Stimulated activated CD4-positive, alpha-beta T cell treated with anti-CD3 and anti-CD28 coated beads, Interleukin-1b, Interleukin-23, amount 100 ng/mL, for 1 hour (primary cell): ENCODE measurements at places on chromosomes 5 and 9.

- DNase-seq, result no peak
Measured at GRCh38 chr5:173644673-173645436, 28.4 kb upstream of the BOD1 start.

GRCh38 chr5:127392762-127393161 lies 102.2 kb downstream of the MEGF10 start:
- no peak for DNase-seq

DNA sequence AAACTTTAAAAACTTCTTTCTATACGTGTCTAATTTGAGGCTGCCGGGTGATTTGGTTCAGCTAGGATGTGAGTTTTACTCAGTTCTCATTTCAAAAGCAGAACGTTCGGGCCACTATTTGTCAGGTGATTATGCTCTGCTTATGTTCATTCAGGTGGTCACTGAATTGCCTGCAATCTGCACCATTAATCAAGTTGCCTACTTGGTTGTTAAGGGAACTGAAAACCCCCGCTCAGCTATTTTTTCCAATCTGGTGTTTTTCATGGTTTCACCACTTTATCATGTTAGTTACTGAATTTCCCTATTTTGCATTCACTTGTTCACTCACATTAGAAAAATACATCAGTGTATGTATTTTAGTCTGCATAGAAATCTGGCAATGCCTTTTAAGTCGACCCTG lies 523.0 kb downstream of the CSNK1G3 start:
- DNase-seq, result no peak

DNA sequence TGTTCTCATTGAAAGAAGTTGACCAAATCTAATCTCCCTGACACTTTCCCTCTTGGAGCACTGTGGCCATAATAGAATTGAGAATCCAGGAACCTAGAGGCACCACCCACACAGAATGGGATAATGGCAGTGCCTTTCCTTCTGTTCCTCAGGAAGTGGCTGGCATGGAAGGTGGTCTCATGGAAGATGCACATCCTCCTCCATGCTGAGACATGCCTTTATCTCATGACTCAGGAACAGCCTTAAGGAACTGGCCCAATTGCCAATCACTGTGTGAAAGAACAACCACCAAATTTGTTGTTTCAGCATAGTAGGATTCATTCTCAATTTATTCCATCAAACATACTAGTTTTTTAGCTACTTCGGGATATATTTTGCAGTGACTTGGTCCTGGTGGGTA lies 137.5 kb upstream of the RASGRF2 start:
- no peak for DNase-seq

GRCh38 chr9:136656183-136656738 lies 6.5 kb upstream of the EGFL7 start:
- DNase-seq, result no peak

DNA sequence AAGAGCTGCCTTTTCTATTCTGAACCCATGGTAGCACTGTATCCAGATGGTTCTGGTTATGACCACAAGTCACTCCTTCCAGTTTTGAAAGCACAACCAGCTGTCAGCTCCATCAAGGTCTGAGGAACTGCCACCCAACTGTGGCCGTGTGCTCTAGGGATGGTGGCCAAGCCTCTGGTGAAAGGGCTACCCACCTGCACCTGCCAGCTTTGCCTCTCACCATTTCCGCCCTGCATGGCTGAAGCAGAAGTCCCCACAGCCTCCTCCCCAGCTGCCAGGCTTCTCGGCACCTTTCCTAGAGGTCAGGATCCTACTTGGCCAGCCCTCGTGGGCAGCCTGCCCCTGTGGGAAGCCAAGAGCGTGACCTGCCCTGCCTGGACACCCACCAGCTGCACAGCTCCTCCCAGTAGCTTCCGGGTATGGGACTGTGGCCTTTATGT lies 16.8 kb downstream of the SEMA5A start:
- DNase-seq, result no peak

DNA sequence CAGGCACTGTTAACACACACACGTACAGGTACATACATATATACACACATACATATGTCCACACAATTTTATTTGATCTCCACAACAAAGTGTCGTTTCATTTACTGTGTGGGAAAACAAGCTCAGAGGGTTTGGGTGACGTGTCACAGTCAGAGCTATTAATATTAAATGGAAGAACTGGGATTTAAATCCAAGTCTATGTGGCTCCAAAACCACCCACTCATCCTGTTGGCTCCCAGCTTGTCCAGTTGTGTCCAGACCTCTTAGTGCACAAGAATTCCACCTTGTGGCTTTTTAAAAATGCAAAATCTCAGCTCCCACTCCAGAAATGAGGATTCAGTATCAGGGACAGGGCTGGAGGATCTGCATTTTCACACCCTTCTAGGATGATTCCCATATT lies 52.3 kb upstream of the PTPDC1 start:
- DNase-seq, result no peak

DNA sequence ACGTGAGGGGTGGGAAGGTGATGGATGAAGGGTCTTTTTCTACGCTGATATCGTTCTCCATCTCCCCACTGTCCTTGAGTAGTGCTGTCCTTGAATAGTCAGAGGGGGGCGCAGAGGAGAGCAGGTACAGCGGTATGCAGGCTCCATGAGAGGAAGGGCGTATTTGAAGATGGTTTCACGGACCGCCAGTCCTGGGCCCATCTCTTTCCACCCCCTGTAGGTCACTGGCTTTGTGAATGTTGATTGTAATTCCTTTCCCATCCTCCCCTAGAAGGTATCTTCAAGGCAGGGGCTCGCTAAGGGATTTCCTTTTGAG lies 40.8 kb upstream of the DAB2IP start:
- no peak for DNase-seq
